Stimulated activated CD8-positive, alpha-beta memory T cell treated with anti-CD3 and anti-CD28 coated beads, Interleukin-12 subunit alpha, Interleukin-12 subunit beta, amount 100 ng/mL, for 4 hours (primary cell): ENCODE measurements at places on chromosomes 4 and X.

- DNase-seq, result no peak
These were observed 170.0 kb downstream of the SMIM20 start for GRCh38 chr4:26083987-26084386.

- no peak for DNase-seq
These were observed 73.3 kb upstream of the ZDHHC15 start for GRCh38 chrX:75596178-75596577.

- DNase-seq, result no peak
These were observed 30.1 kb upstream of the KIAA0232 start for GRCh38 chr4:6752486-6752829.

DNA sequence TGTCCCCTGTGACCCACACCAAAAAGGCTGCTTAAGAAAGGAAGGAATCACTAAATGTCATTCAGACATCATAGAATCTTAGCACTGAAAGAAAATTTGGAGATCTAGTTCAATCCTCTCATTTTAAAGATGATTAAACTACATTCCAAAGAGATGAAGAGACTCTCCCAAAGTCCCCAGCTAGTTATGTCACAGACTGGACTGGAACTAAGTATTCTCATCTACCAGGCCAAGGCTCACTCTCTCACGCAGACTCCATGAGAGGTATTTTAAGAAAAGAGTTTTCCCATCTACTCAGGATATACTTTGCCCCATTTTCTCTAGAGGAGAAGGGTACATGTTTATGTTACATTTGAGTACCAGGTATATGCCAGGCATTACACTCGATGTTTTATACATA lies 6.9 kb downstream of the FABP2 start:
- DNase-seq, result no peak

DNA sequence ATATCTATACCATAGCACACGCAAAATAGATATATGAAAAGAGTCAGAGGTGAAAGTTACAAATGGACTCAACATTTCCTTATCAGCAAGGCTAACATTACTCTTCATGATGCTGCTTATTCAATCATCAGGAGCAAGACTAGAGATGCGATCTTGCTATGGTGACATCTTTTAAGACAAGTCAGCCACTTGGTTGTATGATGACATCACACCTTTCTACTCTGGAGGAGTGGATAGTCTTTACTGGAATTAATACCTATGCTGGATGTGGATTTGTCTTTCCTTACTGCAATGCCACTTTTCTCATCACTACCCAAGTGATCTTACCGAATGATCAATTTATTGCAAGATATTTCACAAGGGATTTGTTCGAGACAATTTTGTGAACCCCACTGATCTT lies 87.0 kb upstream of the SPOCK3 start:
- DNase-seq, result no peak

DNA sequence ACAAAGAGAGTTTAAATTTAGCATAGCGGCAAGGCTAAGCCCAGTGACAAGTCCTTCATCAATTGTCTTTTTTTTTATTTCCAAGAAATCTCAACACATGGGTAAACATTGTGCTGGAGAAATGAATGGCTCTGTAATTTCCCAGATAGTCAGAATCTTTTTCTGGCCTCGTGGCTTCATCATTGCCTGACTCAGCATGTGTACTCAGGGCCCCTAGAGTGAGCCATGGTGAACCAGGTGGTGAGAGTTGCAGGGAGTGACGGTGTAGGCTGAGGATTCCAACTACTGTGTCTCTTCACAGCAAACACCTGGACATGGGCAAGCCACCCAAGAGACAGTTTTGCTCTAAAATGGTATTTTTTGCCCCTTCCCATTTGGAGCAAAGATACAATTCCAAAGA lies 43.1 kb upstream of the UCP1 start:
- no peak for DNase-seq

DNA sequence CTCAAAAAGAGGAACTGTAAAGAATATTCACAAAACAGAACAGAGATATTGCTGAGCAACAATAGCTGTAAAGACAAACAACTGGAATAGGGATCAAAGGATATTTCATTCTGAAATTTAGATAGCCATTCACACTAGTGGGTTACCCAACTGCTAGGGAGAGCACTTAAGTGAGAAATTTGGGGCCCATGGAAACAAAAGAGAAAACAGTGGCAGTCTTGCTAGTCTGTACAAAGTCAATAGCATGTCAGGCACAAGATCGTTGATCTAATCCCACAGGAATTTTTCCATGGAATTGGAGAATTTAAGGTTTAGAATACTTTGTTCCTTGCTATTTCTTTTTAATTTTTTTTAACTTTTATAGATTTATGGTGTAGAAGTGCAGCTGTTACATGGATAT lies 467.0 kb downstream of the PCDH18 start:
- no peak for DNase-seq

DNA sequence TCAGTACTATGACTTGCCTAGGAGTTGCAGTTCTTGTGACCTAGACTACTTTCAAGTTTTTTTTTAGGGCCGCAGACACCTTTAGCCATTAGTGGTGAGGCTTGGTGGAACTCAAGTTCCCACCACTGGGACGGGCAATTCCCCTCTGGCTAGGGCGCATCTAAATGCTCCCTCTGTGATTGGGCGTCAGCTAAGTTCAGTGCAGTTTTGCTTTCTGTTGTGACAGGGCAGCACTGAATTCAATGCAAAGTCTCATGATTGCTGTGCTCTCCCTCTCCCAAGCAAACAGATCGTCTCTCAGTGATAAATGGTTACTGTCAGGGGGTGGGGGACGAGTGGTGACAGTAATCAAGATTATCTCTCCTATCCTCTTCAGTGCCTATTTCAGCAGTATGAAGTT lies 52.7 kb upstream of the FRMPD3 start:
- no peak for DNase-seq

GRCh38 chr4:77158487-77158861 lies 1.5 kb downstream of the CCNG2 start:
- DNase-seq, result no peak

DNA sequence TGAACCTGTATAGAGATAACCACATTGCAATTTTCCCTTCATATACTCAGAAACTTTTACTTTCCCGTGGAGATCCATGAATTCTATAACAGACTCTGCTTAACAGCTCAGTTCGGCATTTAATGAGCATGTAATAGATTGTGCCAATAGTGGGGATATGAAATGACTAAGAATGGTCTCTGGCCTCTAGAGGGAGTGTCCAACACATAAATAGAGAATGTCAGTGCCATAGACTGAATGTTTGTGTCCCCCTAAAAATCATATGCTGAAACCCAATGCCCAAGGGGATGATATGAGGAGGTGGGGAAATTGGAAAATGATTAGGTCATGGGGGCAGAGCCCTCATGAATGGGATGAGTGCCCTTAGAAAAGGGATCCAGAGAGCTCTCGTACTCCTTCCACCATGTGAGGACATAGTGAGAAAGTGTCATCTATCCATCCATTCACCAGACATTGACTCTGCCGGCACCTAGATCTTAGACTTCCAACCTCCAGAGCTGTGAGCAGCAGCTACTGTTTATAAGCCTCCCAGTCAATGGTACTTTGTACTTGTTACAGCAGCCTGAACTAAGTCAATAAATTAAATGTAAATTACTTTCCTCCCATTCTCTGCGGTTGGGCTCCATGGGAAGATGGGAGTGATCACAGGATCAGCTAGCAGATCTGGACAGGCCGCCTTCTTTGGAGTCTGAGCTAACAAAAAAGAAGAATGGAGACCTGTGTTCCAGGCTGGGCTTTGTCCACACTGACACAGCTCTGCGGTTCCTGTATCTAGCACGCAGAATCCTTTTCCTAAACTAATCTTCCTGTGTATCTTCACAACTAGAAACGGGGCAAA lies 28.1 kb upstream of the HPSE start:
- no peak for DNase-seq

DNA sequence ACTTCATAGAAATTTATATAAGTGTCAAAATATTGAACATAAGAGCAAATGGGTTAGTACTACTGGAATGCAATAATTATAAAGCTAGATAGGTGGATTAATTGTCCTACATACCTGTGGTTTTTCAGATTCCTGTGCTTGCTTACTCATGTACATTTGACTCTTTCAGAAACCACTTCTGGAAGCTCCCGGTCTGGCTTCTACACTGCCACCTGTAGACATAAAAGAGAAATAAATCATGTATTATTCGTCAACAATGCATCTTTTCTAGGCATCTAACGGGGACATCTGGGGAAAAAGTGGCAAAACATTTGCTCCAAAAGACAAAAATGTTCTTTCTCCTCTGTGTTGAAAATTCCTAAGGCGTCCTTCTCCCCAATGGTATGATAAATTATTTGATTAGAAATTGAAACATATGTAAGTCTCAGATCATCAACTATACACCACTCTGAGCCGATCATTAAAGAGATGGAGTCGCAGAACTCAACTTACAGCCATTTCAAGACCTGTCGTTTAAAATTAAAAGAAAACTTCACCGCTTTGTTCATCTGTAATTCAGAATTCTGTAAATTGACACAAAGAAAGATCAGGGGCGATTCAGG lies 648.7 kb upstream of the DIPK2B start:
- DNase-seq, result no peak

- DNase-seq, result no peak
These were observed 115.5 kb upstream of the TMEM150C start for GRCh38 chr4:82677327-82677726.

GRCh38 chr4:244471-244870 lies 60.8 kb downstream of the ZNF732 start:
- DNase-seq, result no peak

DNA sequence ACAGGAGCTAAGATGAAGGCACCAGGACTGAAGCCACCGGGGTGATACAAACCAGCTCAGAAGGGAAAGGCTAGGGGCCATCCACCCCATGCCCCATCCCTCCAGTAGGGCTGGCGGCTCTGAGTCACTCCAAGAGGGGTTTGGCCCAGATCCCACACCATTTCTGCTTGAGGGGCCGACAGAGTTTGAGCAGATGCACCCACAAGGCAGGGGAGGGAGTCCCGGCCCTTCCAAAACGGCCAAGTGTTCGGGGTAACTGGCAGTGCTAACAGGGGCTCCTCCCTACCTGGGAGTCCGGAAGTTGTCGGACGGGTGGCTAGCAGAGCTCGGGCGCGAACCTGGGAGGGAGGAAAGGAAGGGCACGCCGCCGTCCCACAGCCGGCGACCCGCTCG lies 412 bp downstream of the SLC10A3 start:
- DNase-seq, result peak; percentile 10

GRCh38 chr4:140706276-140706625 lies 49.9 kb downstream of the TBC1D9 start:
- DNase-seq, result no peak

DNA sequence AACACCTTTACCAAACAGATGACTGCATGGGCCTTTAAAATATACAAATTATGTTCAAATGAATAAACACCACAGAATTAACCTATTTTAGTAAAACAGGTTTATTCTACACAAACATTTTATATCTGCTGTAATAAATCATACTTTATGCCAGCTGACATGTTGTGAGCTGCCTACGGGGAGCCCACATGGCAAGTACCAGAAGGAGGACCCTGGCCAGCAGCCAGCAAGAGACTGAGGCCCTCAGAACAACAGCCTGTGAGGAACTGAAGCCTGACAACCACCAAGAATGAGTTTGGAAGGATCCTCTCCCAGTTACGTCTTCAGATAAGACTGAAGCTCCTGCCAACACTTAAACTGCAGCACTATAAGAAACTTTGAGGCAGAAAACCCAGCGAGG lies 377.0 kb downstream of the PDGFC start:
- DNase-seq, result no peak

DNA sequence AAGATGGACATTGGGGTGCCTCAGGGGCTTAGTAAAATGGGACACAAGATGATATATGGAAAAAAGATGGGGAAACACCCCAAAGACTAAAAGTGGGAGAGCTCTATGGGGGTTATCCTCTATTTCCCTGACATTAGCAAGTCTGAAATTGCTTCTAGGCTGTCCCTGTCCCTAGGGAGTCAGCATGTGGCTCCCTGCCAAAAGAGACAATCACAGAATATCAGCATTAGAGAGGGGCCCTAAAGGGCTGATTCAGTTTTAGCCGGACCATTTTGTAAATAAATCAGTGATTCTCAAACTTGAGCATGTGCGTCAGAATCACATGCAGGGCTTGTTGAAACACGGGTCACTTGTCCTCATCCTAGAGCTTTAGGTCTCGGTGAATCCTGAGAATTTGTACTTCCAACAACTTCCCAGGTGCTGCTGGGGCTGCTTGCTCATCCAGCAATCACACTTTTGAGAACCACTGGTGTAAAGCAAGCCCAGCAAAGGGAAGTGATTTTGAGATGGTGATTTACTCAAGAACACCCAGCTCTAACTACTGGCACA lies 165.3 kb upstream of the DGKK start:
- no peak for DNase-seq

GRCh38 chr4:188428935-188429334 lies 289.7 kb downstream of the TRIML1 start:
- no peak for DNase-seq

DNA sequence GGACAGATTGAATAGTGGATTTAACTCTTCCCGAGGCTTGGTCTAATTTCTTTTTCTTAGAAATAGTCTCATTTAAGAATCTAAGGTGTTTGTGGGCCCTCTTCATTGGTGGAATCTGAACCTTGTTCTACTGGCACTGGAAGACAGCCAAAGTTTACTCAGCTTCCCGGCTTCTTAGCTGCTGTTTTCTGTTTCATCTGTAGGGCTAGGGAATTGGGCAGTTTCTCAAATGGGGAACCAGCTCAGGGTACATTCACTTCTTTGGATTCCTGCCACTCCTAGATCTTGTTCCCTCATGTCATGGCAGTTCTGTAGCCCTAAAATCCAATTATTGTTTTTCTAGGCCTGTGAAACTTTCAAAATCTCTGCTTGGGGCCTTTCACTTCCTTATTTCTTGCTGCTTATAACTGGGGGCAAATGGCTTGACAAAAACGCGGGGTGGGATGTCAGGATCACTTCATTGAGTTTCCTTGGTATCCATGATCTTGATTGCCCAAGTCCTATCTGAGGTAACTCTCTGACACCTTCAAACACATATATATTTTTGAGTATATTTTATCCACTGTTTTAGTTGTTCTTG lies 985.0 kb downstream of the C4orf33 start:
- DNase-seq, result no peak

DNA sequence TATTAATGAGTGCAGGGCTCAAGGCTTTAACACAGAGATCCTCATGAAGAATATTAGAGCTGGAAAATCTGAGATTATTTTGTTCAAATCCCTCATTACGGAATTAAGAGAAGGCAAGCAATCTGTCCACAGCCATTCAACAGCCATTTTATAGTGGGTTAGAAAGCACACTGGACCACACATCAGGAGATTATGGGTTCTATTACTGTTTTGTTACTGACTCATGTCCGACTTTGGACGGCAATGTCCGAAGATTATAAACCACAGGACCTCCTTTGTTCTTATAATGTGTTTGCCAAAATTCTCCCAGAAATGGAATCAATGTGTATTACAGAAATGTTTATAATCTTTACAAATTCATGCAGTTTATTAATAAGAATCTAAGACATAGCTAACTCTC lies 8.1 kb downstream of the LAMTOR3 start:
- no peak for DNase-seq

DNA sequence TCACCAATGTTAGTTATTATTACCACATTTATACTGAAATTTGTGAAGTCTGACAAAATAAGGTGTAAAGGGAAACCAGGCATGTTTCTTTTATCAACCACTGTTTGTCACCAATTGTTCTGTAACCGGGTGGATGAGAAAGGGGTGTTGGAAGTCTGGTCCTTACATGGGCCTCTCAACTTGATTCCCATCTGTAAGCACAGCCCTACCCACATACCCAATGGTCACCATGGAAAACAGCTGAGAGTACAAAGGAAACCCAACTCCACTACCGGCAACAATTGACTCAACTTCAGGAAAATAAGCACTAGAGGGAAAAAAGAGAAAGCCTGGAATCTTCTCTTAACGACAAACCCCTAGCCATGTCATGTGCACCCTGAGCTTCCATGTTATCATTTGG lies 70.8 kb upstream of the PTCHD1 start:
- no peak for DNase-seq
